ENCODE measurements at places on chromosomes 11 and 22. TPM values are rescaled to one million over a fixed set of nuclear protein-coding genes. Genes with fewer than 3 reads are reported as not detected.

DNA sequence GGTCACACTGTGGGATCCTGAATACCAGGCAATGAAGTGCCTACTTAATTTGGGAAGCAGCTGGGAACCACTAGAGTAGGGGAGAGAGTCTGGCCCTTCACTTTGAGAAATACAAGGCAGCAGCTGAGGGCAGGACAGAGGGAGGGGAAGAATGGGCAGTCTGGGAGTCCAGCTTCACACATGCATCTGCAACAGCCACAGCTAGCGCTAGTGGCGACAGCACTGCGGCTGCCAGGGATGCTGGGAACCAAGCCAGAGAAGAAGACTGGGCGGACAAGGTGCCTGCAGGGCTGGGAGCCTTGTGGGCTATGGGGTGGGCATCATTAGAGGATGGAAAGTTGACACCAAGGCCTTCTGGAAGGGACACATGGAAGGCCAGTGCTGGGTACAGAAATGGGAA, 15.8 kb downstream of the SCUBE2 start:
- no peaks in the 10 kb centered on the region for H3K4me1 ChIP-seq
- no peak overlapping the region for H3K27ac ChIP-seq
- no peaks in the 10 kb centered on the region for H3K36me3 ChIP-seq

- peak within 1 kb of the TSS; percentile 90 for H3K27ac ChIP-seq
- peaks cover 32% of the 10 kb centered on the region for H3K4me1 ChIP-seq
- no peaks in the 10 kb centered on the region for H3K36me3 ChIP-seq
- H3K4me3 ChIP-seq = peak within 1 kb of the TSS; percentile 64
Observed at GRCh38 chr11:86672007-86672621, at the start of gene ME3. Gene ME3 (minus strand): TSS chr11:86672616.

DNA sequence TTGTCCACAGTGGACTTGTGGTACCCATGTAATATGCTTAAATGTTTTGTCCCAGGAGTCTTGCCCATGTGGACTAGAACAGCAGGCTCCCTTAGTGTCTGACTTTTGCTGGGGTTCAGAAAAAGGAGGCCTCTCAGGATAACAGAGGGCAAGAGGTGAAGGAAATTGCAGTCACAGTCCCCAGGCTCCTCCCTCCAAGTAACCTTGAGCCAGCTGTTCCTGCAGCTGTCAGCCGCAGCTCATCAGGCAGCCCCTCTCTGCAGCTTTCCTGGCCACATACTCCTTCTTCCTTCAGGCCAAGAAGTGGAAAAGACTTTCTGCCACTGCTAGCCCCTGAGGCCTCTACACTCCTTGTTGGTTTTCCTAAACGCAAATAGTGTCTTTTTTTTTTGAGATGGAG, 6.3 kb upstream of the MYO18B start:
- H3K36me3 ChIP-seq = no peaks in the 10 kb centered on the region
- H3K27me3 ChIP-seq = no peaks in the 10 kb centered on the region

Gene KCNE3
- 19.3 TPM for total RNA-seq

Gene CACNA1I
- total RNA-seq = 4.1 TPM

Gene OR5A1
- total RNA-seq = not detected

Gene OR10A6
- total RNA-seq = not detected
